ENCODE measurements at places on chromosomes 2 and 18. TPM values are rescaled to one million over a fixed set of nuclear protein-coding genes. Genes with fewer than 3 reads are reported as not detected.
A peak's percentile ranks its signal among the peaks of the same experiment; 100 is the strongest.

PTPRN gene
- not detected for total RNA-seq

DNA sequence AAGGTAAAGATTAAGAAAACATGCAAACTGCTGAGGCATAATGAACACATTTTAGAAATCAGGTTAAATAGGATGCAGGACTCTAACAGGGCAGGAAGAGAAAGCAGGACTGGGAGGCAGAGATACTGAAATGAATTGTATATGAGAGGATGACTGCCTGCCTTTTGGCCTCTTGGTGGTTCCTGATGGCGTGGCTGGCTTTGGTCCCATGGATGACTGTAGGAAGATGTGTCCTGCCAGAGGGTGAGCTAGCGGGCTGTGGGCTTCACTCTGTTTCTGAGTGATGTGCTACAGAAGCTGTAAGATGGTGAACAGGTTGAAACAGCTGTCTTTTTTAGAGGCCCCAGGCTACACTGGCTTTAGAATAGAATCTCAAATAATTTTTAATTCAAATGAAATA, 517.0 kb downstream of the SLC4A3 start:
- no peak for DNase-seq

PROKR1 gene
- total RNA-seq: 0.05 TPM

APCDD1 gene
- total RNA-seq: 0.15 TPM

GRCh38 chr2:232288489-232289030, 90.0 kb upstream of the ALPP start:
- DNase-seq: no peak

DNA sequence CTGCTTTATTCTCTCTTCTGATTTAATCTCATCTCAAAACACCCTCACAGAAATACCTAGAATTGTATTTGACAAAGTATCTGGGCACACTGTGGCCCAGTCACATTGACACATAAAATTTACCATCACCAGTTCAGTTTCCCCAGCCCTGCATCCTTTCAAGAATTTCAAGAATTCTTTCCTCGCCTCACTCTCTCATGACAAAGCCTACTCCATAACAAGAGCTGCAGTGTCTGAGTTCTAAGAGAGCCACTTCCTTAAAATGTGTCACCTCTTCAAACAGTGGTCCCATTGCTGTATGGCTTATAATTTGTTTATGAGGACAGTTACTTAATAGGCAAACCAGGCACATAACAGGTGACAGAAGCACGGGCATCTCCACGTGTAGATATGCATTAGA, 90.9 kb upstream of the STK39 start:
- no peak for DNase-seq

GRCh38 chr2:241895427-241895711, 25.8 kb downstream of the RTP5 start:
- DNase-seq: peak; percentile 10

SS18 gene
- total RNA-seq: 99.7 TPM

LIPG gene
- 0.29 TPM for total RNA-seq

LYPD1 gene
- total RNA-seq: not detected

AGXT gene
- not detected for total RNA-seq

DNA sequence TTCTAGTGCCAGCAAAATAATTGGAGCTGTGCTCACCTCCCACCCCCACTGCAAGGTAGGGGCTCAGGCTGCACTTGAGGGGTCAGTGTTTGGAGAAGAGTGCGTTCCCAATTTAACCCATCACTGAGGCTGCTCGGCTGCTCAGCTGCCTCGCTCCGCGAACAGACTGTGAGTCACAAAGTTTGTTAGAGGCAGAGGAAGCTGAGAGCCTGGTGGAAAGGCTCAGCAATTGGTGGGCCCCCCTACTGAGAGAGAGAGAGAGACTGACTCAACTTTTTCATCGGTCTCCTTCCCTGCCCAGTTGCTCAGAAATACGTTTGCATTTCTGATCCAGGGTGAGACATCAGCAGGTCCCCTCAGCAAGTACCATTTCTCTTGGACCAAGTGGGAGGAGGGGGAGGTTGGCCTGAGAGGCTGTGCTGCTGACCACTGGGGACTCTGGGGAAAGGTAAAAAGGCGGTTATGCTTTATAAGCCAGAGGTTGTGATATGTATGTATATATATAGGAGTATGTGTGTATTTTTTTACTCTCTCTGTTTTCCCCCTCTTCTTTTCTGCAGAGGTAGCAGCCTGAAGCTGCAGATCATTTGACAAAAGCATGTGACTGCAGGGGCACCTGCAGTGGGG, 1.5 kb downstream of the EFR3B start:
- DNase-seq: no peak

MARCO gene
- not detected for total RNA-seq

GNLY gene
- total RNA-seq: 1.8 TPM

GRCh38 chr2:172962824-172963223, 112.8 kb upstream of the MAP3K20 start:
- no peak for DNase-seq

Measured in activated B cell treated with CpG ODN at 0.5 μM for 24 hours (primary cell).